ENCODE measurements at places on chromosomes 16 and 17.

- DNase-seq: no peak
These were observed 336.7 kb upstream of the ZFHX3 start for GRCh38 chr16:73384506-73385089.

DNA sequence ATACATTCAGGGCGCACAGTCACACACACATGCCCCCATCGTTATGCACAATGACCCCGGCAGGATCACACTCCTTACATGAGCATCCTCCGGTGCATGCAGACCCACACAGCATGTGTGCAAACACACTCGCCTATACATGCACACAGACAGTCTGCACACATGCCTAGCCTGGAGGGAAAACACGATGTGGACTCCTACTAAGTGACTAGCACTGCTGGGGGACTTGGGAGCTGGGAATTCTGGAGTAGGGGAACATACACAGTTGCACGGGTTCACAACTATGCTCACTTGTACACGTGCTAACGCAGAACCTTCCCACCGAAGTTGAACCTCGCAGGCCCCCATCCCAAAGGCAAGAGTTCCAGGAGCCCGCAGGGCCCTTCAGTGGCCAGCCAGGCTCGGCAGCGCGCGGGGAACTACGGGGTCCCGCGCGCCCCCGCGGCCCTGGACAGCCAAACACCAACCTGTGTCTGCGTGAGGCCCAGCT is 2.0 kb downstream of the DLX3 start:
- DNase-seq: no peak

DNA sequence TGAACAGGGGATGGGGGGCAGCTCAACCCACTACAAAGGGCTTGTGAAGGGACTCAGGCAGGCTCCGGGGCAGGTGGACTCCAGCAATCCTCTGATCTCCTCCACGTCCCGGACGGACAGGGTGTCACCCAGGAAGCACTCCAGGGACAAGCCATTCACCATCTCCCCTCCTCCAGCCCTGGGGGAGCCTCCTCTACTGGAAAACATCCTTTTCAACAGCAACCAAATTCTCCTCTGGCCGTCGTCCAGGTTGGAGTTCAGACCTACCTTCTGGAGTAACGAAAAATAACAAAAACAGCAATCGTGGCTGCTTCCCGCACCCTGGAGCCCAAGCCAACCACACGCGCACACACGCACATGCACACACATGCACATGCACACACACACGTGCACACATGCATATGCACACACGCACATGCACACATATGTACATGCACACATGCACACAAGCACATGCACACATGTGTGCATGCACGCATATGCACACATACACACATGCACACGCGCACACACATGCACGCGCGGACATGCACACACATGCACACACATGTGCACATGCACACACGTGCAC is 8.9 kb upstream of the RBFOX3 start:
- DNase-seq: no peak

DNA sequence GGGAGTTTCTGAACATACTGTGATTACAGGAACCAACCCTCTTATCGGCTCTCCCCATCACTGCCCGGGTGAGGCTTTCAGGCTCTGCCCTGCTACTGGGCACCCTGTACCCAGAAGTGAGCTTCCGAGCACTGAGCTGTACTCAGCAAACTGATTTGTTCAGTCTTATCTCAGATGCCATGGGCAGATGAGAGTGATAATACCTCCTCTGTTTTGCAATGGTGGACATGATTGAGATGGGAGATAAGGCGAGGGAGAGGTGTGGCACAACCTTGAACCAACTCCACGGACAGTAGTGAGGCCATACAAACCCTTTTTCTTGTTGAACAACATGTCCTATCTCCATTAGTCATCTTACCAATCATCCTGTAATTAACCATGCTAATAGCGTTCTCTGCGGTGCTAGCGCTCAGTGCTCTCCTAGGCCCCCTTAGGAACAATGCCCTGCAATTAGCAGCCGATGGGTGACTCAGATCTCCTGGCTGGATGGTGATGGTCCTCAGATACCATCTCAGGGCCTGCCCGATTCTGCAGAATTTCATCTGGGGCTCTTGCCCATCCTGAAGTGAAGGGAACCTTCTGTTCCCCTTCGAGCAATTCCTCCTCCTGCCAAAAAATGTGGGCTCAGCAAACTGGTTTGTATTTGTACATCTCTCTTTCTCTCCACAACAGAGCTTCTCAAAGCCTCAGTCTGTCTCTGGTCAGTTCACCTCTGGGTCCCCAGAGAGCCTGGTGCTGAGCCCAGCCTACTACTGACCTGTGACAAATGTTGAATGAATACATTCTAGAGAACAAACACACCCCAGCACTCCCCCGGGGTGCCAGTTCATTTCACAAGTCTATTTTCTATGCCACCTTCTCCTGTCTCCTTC is 139.3 kb upstream of the IRX3 start:
- DNase-seq: no peak

- DNase-seq: no peak
These were observed 1.2 kb downstream of the JUP start for GRCh38 chr17:41785091-41785858.

GRCh38 chr17:78154903-78155811 is 9.0 kb downstream of the C17orf99 start:
- no peak for DNase-seq

- no peak for DNase-seq
These were observed 5.6 kb upstream of the ST3GAL2 start for GRCh38 chr16:70444249-70445063.

DNA sequence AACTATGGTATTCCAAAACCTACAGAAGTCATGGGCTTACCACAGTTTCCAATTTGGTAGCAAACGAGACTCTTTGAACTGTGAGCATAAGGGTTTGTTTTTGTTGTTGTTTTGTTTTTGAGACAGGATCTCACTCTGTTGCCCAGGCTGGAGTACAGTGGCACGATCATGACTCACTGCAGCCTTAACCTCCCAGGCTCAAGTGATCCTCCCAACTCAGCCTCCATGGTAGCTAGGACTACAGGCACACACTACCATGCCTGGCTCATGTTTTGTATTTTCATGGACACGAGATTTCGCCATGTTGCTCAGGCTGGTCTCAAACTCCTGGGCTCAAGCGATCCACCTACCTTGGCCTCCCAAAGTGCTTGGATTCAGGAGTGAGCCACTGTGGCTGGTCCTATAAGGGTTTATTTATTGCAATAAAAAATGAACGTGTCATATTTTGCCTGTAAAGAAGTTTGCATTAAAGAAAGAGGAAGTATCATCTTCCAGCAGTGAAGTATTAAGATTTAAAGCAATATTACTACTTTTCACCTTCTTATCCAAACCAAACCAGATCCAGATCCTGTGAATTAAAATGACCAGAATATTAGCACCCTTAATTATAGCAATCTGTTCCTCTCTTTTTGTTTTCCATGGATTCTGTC is 37.2 kb downstream of the KCNJ2 start:
- no peak for DNase-seq

GRCh38 chr16:82756283-82756599 is 129.5 kb downstream of the CDH13 start:
- no peak for DNase-seq

DNA sequence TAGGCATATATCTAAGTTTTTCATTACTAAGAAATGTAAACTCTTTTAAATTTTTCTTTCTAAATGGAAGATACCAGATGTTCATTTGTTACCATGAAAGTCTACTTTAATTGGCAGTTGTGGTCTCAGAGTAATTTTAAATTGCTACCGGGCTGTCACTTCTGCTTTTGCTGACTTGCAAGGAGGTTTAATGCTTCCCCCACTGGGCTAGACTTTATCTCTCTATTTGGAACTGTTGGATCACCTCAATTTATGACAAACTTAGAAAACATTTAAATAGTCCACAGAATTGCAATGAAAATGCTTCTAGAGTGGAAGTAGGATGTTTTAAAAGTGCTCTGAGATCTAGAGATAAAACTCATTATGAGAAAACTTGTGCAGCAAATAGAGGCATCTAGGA is 479.8 kb upstream of the GOT2 start:
- no peak for DNase-seq

- no peak for DNase-seq
These were observed 81.4 kb upstream of the DYNLRB2 start for GRCh38 chr16:80459331-80459777.

DNA sequence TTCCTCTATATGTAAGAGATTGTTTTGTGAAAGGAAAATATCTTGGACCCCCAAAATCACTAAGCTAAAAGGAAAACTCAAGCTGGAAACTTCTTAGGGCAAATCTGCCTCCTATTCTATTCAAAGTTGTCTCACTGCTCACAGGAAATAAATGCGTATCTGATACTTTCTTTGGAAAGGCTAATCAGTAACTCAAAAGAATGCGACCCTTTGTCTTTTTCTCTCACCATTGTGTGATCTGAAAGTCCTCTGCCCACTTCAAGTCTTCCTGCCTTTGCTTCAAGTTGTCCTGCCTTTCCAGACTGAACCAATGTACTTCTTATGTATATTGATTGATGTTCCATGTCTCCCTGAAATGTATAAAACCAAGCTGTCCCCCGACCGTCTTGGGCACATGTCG is 157.3 kb downstream of the KIF2B start:
- DNase-seq: no peak

- DNase-seq: no peak
These were observed 1128.6 kb downstream of the CDH8 start for GRCh38 chr16:60907645-60908044.

GRCh38 chr16:88471115-88471514 is 18.0 kb downstream of the ZFPM1 start:
- no peak for DNase-seq

DNA sequence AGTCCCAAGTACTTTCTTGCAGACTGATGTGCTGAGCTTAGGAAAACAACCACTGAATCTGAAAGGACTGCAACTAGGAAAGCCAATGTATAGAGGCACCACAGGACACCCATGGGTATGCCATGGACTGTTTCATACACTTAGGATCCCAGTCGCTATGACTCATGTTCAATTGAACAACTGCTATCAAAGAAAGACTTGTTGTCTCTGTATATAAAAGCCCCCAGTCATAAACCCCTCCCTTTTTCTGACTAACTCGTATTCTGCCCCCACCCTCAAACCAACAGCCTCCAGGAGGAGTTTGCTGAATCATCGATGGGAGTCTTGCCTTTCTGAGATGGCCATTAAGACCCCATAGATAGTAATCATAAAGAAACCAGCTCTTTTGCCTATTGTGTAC is 205.4 kb downstream of the ANKFN1 start:
- no peak for DNase-seq
